ENCODE measurements at places on chromosomes 7 and 10.

DNA sequence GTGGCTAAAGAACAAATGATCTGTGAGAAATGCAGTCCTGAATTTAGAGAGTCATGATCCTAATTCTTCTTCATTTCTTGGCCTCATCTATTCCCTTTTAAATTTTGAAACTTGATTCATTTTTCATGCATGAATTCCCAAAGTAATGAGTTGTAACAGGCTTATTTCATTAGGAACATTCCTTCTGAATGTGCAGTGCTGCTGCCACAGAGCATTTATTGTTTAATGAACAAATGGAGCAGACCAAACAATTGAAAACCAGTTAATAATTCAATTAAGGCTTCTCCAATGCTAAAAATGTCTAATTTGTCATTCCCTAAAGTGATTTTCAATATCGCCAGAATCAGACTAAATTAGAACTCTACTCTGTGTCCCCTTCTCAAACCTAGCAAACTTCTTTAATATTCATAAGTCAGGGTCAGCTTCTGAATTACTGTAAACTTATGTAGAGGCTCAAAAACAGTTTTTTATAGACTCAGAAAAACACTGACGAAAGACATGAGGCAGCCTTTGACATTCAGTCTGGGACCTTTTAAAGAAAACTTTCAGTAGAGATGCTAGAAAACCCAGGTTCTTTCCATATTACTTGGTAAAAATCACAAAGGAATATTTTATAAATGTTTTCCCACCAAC lies 14.5 kb downstream of the LSMEM1 start:
- no peak for DNase-seq

- no peak for DNase-seq
These were observed 11.8 kb upstream of the CXCL12 start for GRCh38 chr10:44396671-44397191.

- DNase-seq = peak; percentile 13
These were observed 316.5 kb downstream of the ADARB2 start for GRCh38 chr10:1420661-1421362.

- no peak for DNase-seq
These were observed 81.1 kb upstream of the PRKG1 start for GRCh38 chr10:50992972-50993766.

DNA sequence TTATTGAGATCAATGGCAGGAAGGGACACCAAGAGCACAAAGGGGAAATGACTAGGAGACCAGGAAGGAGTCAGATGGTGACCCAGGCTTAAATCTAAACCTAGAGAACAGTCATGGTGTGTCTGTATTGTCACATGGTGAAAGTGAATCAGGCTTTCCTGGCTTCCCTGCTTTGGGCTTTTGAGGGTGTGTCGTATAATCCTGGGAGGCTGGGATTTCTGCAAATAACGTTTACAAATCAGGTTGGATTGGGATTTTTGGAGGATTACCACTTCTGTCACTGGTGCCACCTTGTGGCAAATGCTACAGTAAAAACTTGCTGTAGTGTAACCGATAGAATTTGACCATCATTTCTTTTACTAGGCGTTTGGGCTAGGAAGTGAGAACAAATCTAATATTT lies 502.6 kb downstream of the NRG3 start:
- DNase-seq = no peak

- DNase-seq = no peak
These were observed 61.9 kb downstream of the CAMK2B start for GRCh38 chr7:44263326-44264082.

DNA sequence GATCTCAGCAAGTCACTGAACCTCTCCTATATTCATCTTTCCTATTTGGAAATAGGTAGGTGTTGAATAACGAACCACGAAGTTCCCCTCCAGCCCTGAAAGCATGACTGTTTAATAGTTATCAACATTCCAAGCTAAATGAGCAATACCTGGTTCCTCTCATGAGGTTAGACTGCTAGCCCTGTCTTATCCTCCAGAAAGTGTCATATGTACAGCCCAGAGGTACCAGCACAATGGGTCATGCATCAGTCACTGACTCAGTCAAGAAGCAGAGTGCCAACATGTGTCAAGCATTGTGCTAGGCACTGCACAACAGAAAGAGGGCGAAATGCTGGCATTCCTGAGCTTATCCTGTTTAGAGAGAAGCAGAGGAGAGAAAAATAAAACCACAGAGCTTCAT lies 70.0 kb downstream of the AMPH start:
- no peak for DNase-seq

GRCh38 chr10:79473496-79474095 lies 28.2 kb upstream of the ZCCHC24 start:
- DNase-seq = no peak

DNA sequence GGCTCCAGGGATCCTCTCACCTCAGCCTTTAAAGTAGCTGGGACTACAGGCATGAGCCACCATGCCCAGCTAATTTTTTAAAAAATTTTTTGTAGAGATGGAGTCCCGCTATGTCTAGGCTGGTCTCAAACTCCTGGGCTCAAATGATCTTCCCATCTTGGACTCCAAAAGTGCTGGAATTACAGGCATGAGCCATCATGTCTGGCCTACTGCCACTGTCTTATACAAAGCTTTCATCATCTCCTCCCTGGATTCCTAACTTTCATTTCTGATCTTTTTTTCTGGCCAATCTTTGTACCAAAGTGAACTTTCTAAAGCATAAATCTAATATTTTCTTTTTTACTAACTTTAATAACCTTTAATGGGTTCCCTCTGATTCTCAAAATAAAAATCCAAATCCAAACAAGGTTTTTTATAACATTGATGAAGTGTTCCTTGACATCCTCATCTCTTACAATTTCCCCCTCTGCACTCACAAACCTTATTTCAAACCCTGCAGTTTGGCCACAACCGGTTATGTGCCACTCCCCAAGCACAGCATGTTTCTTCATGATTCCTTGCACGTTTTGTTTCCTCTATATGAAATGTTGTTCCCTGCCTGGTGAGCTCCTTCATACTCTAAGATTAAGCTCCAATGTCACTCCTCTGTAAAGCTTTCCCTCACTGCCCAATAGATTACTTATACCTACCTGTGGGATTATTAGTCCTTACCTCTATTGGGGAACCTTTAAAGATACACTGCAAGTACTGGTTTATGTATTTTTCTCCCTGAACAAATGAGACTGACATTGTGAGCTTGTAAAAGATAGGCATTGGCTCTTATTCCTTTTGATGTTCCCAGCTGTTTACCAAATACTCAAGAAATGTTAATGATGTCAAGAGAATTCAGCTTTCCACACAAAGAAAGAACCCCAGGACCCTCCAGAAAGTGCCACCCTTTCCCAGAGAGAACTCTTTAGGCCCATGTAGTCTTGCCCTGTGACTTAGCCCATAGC lies 101.7 kb downstream of the HOXA1 start:
- no peak for DNase-seq

DNA sequence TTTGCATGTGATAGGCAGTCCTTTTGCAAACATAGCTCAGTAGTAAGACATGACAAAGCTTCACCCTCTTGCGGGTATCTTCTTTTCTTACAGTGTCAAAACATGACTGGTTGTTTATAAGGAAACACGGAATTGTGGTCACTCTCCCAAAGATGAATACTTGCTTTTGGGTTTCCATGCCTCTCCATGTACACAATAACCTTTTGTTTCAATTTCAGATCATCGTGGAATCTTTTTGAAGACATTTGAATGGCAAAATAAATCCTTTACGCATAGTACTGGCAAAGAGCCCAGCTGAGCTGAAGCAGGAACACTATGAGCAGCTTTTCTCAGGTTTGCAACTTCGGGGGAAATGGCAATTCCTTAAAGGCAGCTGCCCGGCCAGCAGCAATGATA lies 156.8 kb upstream of the FRMD4A start:
- no peak for DNase-seq

- DNase-seq = no peak
These were observed 28.1 kb upstream of the PLXDC2 start for GRCh38 chr10:19788075-19788686.

GRCh38 chr10:75211007-75211691 lies 553 bp downstream of the VDAC2 start:
- DNase-seq = peak; percentile 16

DNA sequence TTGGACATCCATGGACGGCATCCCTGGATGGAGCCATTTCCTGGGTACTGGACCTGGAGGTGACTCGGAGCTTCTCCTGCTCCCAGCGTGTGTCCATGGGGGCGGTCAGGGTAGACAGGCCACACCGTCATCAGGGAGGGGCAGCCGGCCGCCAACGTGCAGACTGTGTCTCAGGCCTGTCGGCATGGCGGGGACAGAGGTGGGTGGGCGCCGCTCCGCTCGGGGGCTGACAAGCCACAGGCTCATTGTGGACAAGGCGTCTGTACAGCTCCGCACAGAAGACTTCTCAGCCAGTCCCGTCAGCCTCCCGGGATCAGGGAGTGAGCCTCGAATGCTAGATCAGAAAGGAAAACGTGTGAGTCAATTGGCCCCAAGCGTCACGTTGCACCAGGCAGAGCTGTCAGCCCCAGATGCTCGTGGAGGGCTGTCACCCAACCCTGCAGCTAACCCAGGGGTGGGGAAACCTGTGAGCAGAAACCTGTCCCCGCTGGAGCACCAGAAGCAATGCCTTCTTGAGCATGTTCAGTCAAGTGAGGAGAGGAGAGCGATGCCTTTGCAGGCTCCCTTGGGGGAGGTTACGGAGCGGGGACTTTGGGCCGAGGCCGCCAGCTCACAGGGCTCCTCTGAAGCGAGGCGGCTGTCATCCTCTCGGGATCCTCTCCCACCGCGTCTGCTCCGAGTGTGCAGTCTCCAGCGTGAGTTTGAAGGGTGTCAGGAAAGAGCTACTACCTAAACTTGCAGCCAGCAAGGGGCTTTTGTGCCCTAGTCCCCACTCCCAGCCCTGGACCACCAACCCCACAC lies 16.0 kb upstream of the DPYSL4 start:
- no peak for DNase-seq

GRCh38 chr10:3867454-3868270 lies 82.7 kb upstream of the KLF6 start:
- DNase-seq = no peak

DNA sequence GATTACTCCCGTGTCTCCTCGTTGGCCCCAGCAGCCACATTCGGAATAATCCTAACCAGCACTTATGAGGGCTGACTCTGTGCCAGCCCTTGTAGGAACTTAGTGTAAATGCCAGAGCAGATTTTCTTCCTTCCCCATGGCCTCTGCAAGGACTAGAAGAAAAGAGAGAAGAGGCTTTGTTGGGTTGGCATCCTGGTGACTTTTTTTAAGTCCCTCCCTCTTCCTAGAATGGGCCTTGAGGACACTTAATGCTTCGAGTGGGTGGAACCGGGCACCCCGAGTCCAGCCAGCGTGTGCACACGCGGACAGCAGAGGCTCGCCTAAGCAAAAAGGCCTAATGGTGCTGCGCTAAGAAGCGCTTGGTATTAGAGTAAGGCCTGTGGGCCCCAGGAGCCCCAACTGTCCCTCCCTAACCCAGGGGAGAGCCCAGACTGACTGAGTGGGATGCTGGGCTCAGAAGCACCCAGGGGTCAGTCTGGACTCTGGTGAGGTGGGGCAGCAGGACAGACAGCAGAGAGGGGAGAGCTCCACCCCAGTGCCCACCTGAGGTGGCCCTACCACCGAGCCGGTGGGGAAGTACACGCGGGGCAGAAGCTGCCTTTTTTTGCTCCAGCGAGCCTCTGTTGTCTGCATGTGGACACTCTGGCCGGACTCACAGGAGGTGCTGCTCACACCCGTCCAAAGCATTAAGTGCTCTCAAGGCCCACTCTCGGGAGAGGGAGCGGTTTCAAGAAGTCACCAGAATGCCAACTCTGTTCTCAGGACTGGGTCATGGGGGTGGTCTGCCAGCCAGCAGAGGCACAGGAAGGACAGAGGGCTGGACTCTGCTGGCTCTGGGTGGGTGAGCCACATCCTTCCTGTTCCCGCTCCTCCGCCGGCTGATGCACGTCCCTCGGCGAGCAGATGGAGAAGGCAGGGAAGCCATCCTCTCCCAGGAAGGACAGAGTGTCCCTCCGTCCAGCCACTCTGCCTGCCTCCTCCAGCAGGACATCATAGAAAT lies 12.5 kb downstream of the ITPRIP start:
- no peak for DNase-seq

DNA sequence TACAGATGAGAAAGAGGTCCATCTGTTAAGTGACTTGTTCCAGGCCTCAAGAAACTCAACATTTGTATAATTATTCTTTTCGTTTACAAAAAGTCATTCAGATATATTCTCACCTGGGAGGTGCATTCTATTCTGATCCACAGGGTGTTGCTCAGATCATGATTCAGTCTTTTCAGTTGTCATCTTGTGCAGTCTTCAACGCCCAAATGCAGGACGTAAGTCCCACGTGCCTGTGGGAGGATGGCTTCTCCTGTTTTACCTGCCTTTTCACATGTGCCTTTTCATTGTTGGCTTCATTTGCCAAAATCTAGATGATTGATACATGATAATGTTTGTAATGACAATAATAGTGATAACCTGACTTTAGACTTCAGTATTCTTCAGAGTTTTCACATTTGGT lies 46.5 kb downstream of the SLK start:
- no peak for DNase-seq

- DNase-seq = no peak
These were observed 2.2 kb downstream of the OGDHL start for GRCh38 chr10:49759787-49760551.

GRCh38 chr7:94530109-94530508 lies 20.5 kb downstream of the CASD1 start:
- DNase-seq = no peak

- no peak for DNase-seq
These were observed 58.9 kb upstream of the PPP1R9A start for GRCh38 chr7:94848531-94848930.

DNA sequence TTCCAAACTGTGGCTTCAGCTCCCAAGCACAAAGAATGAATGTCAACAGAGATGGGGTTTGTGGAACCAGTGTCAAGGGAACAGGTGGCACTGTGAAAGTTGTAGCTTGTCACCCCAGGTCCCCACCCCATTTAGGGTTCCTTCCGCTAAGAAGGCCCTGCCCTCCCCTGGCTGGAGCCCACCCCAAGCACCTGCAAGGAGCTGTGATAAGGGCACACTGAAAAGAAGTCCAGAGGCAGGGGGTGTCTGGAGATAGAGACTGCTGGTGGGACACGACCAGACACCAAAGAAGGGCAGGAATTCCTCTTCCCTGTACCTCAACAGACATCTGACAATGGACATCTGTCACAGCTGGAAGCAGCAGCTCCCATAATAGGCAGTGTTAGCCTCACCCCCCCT lies 4.5 kb downstream of the GRID1 start:
- no peak for DNase-seq

- no peak for DNase-seq
These were observed 31.1 kb downstream of the LOXL4 start for GRCh38 chr10:98236862-98237261.

DNA sequence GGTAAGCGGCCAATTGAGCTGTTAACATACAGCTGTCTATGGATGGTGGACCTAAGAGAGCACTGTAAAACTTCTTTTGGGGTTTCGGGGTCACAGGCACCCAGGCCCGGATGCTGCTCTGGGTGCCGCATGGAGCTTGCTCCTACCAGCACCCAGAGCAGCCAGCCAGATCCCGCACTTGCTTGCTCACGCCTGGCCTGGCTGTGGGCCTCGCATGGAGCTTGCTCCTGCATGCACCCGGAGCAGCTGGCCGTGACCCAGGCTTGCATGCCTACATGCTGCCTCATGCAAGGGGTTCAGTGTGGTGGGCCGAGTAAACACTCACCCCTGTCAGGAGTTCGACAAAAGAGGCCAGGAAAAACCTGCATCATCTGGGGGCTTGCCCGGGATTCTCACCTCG lies 896.9 kb downstream of the SORCS1 start:
- no peak for DNase-seq

All from activated T-helper 9 cell treated with anti-CD3 and anti-CD28 coated beads, Interleukin-2, amount 50 U/mL, for 16 hours (primary cell).